Dermis microvascular lymphatic vessel endothelial cell (primary cell): ENCODE measurements at places on chromosomes 1 and 21. TPM values are rescaled to one million over a fixed set of nuclear protein-coding genes. Genes with fewer than 3 reads are reported as not detected.

Gene CTH
- total RNA-seq, result 0.90 and 1.0 TPM in 2 replicates

Gene ZNF362
- total RNA-seq, result 5.4 and 10.9 TPM in 2 replicates

Gene ETV3L
- under 0.01 TPM in 1 of 2 replicates, not detected in the other for total RNA-seq

Gene REN
- total RNA-seq, result 0.13 TPM in 1 of 2 replicates, not detected in the other

Gene HCN3
- 0.38 and 0.51 TPM in 2 replicates for total RNA-seq

Gene WNT9A
- 0.64 and 0.76 TPM in 2 replicates for total RNA-seq

Gene S100A8
- not detected in 2 replicates for total RNA-seq

Gene E2F2
- total RNA-seq, result 1.4 and 1.9 TPM in 2 replicates

Gene TMCC2
- total RNA-seq, result 0.38 and 0.77 TPM in 2 replicates

Gene C2CD4D
- 0.13 and 0.25 TPM in 2 replicates for total RNA-seq

Gene C1QA
- total RNA-seq, result not detected in 2 replicates

Gene EXOC8
- 16.4 and 21.9 TPM in 2 replicates for total RNA-seq

Gene CSDE1
- total RNA-seq, result 996 and 1,077 TPM in 2 replicates

Gene DYNLT5
- 0.51 and 0.77 TPM in 2 replicates for total RNA-seq

Gene GJA8
- total RNA-seq, result not detected in 2 replicates

Gene FCRL1
- not detected in 2 replicates for total RNA-seq

Gene GPR3
- total RNA-seq, result 0.39 and 0.51 TPM in 2 replicates

Gene RNPC3
- total RNA-seq, result 3.1 and 3.3 TPM in 2 replicates

Gene ASPM
- total RNA-seq, result 8.1 and 26.2 TPM in 2 replicates

Gene BSND
- under 0.01 TPM in 1 of 2 replicates, not detected in the other for total RNA-seq
